Activated T-cell treated with anti-CD3 and anti-CD28 coated beads, Interleukin-2, amount 50 U/mL, for 72 hours (primary cell): ENCODE measurements at places on chromosomes 5 and 9. TPM values are rescaled to one million over a fixed set of nuclear protein-coding genes. Genes with fewer than 3 reads are reported as not detected.

The CDH9 gene
- not detected for total RNA-seq

- H3K27me3 ChIP-seq, result peaks cover 20% of the 10 kb centered on the region
- no peaks in the 10 kb centered on the region for H3K4me1 ChIP-seq
- DNase-seq, result no peak
These were observed 44.9 kb upstream of the LIFR start for GRCh38 chr5:38601133-38601862.

- no peak for DNase-seq
- peaks cover 31% of the 10 kb centered on the region for H3K27me3 ChIP-seq
- no peaks in the 10 kb centered on the region for H3K4me1 ChIP-seq
- no peak overlapping the region for H3K27ac ChIP-seq
These were observed 78.5 kb downstream of the LMX1B start for GRCh38 chr9:126692041-126692758.

- H3K36me3 ChIP-seq, result peaks cover 5% of the 10 kb centered on the region
- peaks cover 29% of the 10 kb centered on the region for H3K4me1 ChIP-seq
- no peak for DNase-seq
These were observed 842 bp upstream of the GTF3C5 start for GRCh38 chr9:133029994-133030316.
